Stimulated activated CD8-positive, alpha-beta memory T cell treated with anti-CD3 and anti-CD28 coated beads, Interleukin-15, amount 100 ng/mL, for 48 hours (primary cell): ENCODE measurements at places on chromosomes 13 and 19.

DNA sequence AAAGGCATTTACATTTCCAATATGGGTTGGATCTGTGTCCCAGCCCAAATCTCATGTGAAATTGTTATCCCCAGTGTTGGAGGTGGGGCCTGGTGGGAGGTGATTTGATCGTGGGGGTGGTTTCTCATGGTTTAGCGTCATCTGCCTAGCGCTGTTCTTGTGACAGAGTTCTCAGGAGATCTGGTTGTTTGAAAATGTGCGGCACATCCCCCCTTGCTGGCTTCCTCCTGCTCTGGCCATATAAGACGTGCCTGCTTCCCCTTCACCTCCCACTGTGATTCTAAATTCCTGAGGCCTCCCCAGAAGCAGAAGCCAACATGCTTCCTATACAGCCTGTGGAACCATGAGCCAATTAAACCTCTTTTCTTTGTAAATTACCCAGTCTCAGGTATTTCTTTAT, 126.2 kb upstream of the FNDC3A start:
- DNase-seq, result no peak

GRCh38 chr19:6055013-6055795, 55.1 kb downstream of the RFX2 start:
- no peak for DNase-seq

DNA sequence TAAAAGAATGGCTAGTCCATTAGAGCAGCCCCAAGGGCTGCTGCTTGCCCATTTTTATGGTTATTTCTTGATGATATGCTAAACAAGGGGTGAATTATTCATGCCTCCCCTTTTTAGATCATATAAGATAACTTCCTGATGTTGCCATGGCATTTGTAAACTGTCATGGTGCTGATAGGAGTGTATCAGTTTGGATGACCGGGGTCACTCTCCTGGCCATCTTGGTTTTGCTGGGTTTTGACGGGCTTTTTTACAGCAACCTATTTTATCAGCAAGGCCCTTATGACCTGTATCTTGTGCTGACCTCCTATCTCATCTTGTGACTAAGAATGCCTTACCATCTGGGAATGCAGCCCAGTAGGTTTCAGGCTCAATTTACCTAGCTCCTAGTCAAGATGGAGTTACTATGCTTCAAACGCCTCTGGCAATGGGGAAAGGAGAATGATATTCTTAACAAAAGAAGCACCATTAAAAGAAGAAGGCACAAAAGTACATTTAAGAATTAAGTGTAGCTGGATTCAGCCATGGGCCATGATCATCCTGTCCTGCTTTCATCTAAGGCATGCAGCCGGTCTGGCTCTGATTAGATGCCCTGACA, 1156.0 kb downstream of the PCDH9 start:
- DNase-seq, result no peak

GRCh38 chr19:39410831-39411080, 1.7 kb upstream of the PLEKHG2 start:
- DNase-seq, result no peak

GRCh38 chr19:7918615-7919421, 1.3 kb upstream of the SNAPC2 start:
- DNase-seq, result no peak

GRCh38 chr19:7662657-7663056, 6.2 kb upstream of the RETN start:
- no peak for DNase-seq

DNA sequence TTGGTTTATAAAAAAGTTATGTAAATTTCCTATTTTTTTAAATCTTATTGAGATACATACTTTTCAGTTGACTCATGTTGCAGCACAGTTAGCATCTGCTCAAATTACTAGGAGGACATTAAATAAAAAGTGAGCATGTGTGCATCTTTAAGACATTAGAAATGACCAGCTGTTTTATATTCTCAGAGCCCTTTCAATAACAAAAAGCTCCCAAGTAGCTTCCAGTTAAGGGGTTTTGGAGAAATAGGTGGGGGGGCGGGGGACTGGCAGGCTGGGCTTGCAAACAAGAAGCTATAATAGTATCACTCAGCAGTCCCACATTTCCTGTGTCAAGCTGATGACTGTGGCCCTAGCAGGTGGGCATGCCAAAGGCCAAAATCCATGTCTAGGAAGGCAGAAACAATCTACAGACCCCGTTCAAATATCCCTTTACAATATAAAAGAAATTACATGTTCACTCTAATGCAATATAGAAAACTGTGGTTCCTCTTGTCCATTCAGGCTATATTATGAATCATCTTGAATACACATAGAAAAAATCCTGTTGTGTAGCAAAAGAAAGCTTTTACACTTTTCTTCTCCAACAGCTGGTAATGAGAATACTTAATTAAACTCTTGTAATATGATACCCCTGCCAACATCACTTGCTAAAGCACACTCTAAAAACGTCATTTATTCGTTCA, 1713.2 kb upstream of the SLC10A2 start:
- no peak for DNase-seq

- no peak for DNase-seq
Measured at GRCh38 chr13:23792680-23793079, 96.5 kb downstream of the MIPEP start.

GRCh38 chr13:50227361-50227760, 212.1 kb downstream of the KCNRG start:
- DNase-seq, result peak; percentile 34

- DNase-seq, result no peak
Measured at GRCh38 chr13:51740698-51741097, 63.3 kb downstream of the DHRS12 start.

- no peak for DNase-seq
Measured at GRCh38 chr13:24032674-24033073, 127.8 kb upstream of the SPATA13 start.

DNA sequence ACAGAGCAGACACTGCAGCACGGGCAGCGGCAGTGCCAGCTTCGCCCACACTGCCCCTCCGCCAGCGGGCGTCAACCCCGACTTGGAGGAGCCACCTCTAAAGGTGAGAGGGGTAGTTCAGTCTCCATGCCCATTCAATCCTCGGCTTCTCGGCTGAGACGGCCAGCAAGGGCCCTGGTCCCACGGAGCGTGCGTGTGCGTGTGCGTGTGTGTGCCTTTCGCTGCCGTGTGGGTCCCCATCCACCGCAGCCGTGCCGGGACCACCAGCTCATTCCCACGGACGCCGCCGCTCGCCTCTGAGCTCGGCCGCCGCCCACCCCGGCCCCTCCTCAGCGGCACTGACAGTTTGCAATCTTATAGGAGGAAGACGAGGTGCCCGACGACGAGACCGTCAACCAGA, 55.5 kb upstream of the LDLR start:
- DNase-seq, result no peak

DNA sequence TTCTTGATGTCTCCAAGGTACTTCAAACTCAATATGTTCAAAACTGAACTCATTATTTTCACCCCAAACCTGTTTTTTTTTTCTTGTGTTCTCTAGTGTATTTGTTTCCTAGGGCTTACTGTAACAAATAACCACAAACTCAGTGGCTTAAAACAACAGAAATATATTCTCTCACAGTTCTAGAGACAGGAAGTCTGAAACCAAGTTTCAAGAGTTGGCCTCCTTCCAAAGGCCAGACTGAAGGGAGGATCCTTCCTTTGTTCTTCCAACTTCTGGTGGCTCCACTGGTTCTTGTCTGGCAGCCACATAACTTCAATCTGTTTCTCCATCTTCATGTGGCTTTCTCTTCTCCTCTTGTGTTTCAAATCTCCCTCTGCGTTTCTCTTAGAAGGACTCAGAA, 62.0 kb upstream of the PDCD5 start:
- DNase-seq, result no peak

DNA sequence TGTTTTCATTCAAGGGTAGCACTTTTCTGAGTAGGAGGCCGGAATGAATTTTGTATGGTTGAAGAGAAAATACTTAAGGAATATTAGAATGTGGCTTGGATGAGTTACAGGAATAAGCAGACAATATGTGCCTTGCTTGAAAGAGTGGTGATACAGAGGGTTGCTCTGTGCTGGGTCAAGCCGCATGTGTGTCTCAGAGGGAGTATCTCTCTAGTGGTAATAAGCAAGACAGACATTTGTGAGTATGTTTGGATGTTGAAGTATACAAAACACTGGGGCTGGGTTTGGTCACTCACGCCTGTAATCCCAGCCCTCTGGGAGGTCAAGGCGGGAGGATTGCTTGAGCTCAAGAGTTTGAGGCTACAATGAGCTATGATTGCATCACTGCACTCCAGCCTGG, 103.9 kb downstream of the LMO7 start:
- no peak for DNase-seq

DNA sequence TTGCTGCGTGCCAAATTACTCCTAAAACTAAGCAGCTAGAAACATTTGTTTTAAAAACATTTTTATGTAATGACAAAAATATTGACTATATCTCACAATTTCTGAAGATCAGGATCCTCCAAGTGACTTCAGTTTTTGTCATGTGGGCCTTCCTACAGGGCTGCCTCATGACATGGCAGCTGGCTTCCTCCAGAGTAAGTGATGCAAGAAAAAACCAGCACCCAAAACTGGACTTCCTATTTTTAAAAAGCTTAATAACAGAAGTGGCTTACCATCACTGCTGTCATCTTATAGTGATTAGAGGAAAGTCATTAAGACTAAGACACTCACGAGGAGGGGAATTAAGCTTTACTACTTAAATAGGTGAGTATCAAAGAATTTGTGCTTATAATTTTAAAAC, 681.7 kb downstream of the PCDH17 start:
- DNase-seq, result no peak

DNA sequence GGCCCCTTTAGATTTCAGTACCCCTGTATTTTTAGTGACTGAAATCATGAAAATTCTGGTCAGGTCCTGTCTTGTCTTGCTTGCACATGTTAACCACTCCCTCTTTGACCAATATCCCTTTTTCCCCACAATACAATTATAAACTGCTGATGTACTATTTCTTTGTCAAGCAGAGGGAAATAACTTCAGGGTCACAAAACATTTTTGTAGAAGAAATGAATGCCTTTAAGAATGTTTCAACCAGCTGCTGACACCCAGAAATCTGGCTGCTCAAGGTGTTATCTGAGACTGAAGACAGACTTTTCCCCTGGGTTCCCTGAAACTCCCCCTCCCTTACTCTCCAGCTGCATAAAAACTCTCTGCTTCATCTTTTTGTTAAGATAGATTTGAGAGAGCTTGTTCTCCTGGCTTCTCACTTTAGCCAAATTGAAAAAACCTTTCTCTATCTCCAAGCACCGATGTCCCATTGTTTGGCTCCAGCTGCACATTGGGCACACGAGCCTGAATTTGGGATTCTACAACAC, 18.4 kb upstream of the ACOD1 start:
- no peak for DNase-seq

GRCh38 chr13:50989476-50989875, 79.9 kb downstream of the RNASEH2B start:
- DNase-seq, result no peak

DNA sequence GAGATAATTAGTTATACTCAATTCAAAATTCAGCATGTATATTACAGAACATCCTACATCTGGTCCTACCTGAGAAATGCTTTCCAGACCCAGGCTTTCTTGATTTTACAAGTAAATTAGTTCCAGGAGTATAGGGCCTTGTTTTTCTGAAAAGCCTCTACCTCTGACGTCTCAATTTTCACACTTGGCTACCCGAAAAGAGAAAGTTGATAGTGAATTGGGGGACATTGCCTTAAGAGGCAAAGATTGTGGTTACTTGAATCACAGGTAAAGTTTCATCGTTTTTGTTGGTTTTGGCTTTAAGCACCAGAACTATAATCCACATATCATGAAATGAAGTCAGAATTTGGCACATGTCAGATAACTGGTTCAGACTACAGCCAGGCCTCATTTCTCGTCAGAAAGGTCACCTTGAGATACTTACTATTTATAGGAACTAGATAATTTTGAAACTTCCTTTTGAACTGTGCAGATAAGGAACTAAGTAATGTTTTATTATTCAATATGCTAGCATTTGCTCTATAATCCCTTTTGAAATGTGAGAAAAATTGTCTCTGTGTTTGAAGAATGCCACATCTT, 30.8 kb downstream of the FAM124A start:
- no peak for DNase-seq

DNA sequence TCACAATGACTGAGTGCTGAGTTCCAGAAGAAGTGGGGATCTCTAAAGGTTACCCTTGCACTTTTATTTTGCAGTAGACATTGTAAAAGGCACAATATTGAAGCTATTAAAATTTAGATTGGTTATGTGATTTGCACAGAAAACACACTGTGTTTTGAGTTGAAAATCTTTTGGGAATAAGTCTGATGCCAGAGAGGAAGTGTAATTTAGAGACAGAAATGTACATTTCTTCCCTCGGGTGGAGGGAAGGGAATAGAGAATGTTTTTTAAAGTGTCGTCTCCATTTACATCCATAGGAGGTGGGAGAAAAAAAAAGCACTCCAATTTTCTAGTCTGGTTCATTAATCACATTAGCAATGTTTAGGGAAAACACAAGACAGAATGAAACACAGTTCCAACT, 465.8 kb downstream of the OLFM4 start:
- DNase-seq, result no peak

DNA sequence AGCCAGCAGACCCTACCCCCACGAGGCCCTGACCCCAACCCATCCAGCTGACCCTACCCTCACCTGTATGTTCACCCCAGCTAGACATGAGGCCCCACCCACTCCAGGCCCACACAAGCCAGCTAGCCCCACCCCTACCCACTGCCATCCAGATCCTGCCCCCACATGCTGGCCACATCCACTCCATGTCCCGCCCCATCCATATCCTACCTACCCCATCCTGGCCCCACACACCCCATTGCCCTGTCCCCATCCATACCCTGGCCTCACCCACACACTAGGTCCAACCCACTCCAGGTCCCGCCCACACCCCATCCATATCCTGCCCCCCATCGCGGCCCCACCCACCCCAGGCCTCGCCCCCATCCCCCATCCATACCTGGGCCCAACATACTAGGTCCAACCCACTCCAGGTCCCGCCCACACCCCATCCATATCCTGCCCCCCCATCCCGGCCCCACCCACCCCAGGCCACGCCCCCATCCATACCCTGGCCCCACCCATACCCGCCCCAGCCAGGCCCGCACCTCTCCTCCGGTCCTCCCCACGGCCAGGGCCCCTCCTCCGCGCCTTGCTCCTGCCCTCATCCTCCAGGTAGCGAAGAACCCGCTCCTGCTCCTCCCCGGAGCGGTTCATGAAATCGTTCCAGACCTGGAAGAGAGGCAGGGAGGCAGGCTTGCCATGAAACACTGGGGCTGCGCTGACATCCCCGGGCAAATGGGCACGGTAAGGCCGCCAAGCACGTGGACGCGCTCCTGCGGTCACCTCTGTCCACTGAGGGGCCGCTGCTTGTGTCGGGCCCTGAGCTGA, 7.2 kb downstream of the RNU6-9 start:
- no peak for DNase-seq

GRCh38 chr19:38183251-38183897, 40.6 kb downstream of the DPF1 start:
- DNase-seq, result no peak

DNA sequence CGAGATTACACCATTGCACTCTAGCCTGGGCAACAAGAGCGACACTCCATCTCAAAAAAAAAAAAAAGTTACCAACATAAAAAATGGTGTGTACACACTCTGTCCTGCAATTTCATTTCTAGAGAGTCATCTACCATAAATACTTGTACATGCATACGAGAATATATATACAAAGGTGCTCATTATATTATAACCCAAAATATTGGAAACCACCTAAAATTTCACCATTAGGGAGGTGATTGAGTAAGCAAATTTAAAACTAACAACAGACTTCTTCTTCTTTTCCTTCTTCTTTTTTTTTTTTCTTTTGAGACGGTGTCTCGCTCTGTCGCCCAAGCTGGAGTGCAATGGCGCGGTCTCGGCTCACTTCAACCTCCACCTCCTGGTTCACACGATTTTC, 7.4 kb upstream of the C5AR1 start:
- no peak for DNase-seq
